ENCODE measurements at places on chromosomes 11 and 22. TPM values are rescaled to one million over a fixed set of nuclear protein-coding genes. Genes with fewer than 3 reads are reported as not detected.
A peak's percentile ranks its signal among the peaks of the same experiment; 100 is the strongest.

DNA sequence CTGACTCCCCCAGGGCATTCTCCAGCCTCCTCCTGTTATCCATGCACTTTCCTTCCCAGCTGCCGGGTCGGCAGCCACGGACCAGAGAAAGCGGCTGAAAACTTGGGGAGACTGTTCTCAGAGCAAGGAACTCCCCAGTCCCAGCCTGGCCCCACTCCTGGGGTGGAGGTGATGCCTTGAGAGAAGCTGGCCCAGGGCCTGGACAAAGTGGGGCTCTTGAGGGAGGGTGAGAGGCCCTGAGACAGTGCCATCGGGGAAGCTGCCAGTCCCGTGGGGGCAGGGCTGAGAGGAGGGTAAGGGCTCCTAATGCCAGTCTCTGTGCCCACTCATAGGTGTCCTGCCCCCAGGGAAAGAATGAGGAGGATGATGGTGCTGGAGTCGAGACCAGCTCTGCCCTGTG lies 53.8 kb downstream of the FLRT1 start:
- DNase-seq: no peak

GRCh38 chr11:133832991-133833897 lies 12.1 kb downstream of the SPATA19 start:
- no peak for DNase-seq

The MRGPRX3 gene
- not detected for polyA plus RNA-seq

DNA sequence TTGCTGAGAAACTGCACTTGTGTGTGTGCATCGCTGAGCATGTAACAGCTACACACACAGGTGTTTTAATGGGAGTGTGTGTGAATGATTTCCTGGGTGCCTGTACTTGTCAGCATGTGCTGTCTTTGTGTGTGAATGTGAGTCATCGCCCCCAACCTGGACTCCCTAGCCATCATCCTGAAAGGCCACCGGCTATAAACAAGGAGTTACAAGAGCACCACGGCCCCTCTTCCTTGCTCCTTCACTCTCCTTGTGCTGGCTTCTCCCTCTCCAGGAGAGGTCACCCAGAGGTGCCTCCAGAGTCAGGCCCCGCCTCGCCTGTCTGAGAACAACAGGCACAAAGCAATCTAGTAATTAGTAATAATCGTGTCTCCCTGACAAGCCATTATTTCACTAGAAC lies 419.2 kb downstream of the BUD13 start:
- no peak for DNase-seq

- DNase-seq: no peak
These were observed 961 bp downstream of the SUSD2 start for GRCh38 chr22:24181996-24182899.

DNA sequence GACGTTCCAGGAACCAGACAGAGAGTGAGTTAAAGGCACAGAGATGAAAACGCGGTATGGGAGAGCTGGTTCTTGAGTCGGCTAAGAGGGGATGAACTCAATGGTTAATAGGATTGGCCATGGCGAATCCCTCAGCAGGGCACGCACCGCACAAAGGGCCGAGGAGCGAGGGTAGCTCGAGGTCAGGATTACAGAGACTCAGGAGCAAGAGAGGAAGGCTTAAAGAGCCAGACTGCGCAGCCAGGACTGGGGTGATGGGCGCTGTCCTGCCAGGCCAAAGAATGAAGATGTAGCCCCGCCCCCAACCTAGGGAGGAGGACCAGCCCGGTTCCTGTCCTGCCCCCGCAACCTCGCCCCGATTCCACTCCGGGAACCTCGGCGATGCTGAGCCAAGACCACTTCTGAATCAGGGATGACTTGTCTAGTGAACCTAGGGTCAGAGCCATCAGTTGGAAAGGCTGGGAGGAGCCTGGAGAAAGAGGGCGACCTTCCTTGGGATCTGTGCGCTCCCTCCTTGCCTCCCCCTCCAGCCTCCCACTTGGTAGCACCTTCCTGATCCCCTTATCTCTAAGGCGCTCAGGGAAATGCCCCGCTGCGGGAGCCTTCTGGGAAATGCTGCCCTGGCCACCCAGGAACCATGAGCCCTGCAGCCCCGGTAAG lies at the start of gene PLEKHB1:
Gene PLEKHB1 (plus strand): TSS at position 610 of the 660 bp plus-strand sequence. CDS start 28 bp downstream, at position 638.
- no peak for DNase-seq

DNA sequence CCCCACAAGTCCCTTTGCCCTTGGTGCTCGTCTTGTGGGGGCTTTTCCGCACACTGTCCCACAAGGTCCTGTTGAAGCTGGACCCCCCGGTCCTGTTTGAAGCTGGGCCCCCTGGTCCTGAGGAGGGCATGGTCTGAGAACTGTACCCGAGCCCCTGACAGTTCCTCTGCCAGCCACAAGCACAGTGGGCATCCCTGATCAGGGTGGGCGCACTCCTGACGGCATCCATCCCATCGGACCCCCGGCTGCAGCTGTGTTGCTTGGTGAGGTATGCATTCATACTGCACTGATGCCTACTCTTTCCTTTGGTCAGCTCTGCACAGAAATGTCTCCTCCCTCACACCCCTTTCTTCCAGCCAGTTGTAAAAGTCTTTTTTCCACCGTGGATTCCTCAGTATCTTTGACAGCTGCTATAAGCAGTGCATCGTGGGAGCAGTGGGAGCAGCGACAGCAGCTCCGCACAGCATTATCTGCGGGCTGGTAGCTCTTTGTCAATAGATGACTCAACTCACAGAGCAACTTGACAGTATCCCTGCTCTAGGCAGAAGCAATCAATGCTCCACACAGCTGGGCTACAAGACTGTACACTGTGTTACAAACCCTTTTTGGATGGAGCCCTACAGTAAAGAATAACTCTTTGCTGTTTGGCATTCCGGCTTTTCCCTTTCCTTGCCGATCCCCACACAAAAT lies 1030.8 kb upstream of the CCDC90B start:
- no peak for DNase-seq

GRCh38 chr11:75809991-75810390 lies 5.0 kb upstream of the UVRAG start:
- no peak for DNase-seq

DNA sequence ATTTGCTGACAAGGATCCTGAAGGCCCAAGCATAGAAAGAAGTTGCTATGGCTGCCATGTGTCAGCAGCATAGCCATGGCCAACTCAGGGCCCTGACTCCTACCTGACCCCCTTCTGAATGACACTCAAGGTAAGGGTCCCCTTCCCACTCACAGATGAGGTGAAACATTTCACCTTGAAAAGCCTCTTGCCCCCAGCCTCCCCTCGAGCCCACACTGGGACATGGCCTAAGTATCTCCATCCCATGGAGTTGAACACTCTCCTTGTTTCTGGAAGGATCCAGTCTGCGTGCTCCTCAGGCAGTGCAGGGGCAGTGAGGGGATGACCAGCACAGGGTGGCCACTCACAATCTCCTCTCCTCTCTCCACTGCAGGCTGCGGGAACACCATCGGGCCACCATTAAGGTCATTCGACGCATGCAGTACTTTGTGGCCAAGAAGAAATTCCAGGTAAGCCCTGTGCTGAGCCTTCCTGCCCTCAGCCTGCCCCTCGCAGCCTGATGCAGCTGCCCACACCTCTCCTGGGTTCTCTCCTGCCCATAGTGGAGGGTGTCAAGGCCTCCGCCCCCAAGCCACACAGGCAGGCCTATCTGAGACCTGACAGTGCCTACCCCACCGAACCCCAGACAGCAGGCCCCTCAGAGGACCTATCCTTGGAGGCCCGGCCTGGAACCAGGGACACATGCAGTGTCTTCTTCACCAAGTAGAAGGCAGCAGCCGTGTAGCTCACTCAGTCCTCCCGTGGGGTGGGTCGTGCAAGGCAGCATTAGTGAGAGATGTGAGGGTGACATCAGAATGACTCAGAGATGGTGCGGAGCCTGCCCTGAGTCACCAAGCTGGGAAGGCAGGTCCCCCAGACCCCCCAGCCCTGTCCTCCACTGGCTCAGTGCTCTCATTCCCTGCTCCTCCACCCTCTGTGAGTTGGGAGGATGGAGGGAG lies 68.9 kb upstream of the KCNQ1OT1 start:
- no peak for DNase-seq

GRCh38 chr22:22171357-22172218 lies 73.0 kb upstream of the VPREB1 start:
- DNase-seq: no peak

GRCh38 chr11:119148720-119149017 lies 183 bp upstream of the ABCG4 start:
- DNase-seq: no peak

GRCh38 chr22:28977481-28977971 lies 84.1 kb downstream of the C22orf31 start:
- DNase-seq: peak; percentile 48

The GLYAT gene
- not detected for polyA plus RNA-seq

GRCh38 chr22:38841211-38841610 lies 2.6 kb downstream of the NPTXR start:
- DNase-seq: no peak

- no peak for DNase-seq
These were observed 2392.8 kb upstream of the RAG2 start for GRCh38 chr11:38990841-38991240.

GRCh38 chr22:29328055-29328454 lies 12.6 kb upstream of the RASL10A start:
- no peak for DNase-seq

The SYT13 gene
- not detected for polyA plus RNA-seq

The GLB1L2 gene
- 0.48 TPM for polyA plus RNA-seq

DNA sequence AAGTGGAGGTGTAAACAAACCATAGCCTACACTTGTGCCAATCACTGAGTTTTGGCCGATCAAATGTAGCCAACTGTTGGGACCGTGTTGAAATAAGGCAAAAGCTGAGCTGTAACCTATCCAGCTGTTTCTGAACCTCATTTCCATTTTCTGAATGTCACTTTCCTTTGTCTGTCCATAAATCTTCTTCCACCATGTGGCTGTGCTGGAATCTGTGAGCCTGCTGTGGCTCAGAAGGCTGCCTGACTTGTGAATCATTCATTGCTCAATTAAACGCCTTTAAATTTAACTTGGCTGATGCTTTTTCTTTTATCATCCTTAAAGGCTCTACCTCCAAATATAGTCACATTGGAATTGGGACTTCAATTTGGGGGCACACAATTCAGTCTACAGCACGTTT lies 203.1 kb upstream of the MPPED2 start:
- DNase-seq: no peak

DNA sequence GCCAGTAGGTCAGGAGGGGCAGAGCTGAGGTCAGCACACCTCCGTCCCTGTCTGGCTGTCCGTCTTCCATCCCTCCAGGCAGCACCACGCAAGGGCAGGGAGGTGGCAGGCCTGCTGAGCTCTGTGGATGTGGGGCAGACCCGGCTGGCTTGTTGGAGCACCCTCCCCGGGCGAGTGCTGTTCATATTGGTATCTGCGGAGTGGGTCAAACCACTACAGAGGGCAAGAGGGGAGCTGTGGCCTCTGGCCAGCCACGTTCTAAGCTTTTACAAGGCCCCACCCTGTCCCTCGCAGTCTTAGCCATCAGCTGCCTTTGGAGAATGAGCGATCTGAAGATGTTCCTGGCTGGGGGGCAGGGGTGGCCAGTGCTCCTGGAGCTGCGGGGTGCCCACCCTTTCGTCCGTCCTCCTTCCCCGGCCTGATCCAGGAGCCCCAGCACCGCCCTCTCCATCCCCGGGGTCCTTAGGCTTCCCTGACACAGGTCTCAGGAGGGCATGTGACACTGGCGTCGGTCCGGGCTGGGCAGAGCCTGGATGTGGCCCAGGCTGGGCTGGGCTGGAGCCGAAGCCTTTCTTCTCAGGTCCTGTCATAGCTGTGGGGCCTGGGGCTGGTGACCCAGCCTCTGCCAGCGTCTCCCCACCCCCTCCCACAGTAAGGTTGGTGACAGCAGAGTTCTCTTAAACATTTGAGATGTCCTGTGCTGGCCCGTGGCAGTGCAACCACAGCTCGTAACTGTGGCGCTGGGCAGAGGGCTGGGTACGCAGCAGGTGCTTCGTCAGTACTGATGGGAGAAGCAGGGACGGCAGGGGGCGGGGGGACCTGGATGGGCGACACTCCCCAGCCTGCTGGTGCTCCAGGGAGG lies 31.7 kb upstream of the GRAMD4 start:
- no peak for DNase-seq

- no peak for DNase-seq
These were observed 15.3 kb upstream of the ACCSL start for GRCh38 chr11:44032299-44033085.

DNA sequence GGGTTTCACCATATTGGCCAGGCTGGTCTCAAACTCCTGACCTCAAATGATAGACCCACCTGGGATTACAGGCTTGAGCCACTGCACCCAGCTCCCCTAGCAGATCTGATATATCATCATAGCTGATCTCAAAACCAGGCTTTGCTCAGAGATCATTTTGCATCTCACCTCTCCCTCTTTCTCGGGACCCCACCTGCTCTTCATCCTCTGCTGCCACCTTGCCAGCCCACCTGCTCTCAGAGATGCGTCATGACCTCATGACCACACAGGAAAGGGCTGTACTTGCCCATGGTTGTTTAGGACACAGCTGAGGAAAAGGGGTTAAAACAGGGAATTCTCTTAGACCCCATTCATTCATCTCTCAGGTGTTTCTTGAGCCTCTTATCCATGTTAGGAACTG lies 27.4 kb downstream of the POU2F3 start:
- no peak for DNase-seq

The TSSK2 gene
- polyA plus RNA-seq: not detected

- no peak for DNase-seq
These were observed 30.6 kb downstream of the KIRREL3 start for GRCh38 chr11:126969865-126970479.

GRCh38 chr11:125649465-125650166 lies 24.7 kb downstream of the CHEK1 start:
- no peak for DNase-seq

DNA sequence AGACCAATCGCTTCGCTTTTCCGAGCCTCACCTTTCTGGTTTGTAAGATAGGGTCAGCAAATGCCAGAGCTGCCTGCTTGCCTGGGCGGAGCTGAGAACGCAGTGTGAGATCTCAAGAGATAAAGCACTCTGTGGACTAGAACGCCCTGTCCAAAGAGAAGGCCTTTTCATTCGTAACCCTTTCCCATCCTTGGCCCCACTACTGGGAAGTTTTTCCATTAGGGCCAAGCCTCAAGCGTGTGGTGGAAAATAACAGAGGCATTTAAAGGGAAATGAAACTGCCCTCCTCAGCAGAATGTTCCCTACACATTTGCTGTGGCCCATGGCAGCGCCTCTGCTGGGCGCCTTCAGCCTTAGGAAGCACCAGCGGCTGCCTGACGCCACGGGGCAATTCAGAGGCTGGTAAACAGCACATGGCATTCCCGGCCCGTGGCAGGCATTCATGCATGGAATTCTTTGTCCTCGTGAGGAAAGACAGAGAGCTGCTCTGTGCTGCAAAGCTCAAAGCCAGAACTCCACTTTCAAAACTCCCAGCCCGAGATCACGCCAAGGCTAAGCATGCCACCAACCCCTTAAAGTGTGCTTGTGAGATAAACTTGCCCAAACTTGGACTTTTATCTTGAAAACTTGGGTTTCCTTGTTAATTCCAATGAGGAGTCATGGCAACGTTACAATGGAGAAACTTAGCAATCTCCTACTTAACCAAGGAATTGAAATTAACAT lies 38.1 kb downstream of the AHNAK start:
- peak; percentile 86 for DNase-seq

The CWF19L2 gene
- 1.1 TPM for polyA plus RNA-seq

GRCh38 chr22:18048441-18048898 lies 24.1 kb upstream of the MICAL3 start:
- no peak for DNase-seq

DNA sequence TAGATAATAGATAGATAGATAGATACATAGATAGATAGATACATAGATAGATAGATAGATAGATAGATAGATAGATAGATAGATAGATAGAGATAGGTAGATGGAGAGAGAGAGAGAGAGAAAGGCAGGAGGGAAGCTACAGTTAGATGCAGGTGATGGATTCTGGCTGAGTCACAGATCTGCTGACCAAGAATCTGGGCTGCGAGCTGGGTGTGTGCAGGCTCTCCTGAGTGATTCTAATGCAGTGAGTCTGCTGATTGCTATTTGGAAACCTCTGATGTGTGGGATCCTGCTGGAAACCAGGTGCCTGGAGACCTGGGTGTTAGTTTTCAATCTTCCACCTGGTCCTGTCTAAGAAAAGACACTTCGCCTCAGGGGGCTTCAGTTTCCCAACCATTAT lies 1441.8 kb downstream of the TBC1D22A start:
- DNase-seq: no peak

All from endothelial cell of umbilical vein (primary cell).